ENCODE measurements at places on chromosomes 4 and X.
A peak's percentile ranks its signal among the peaks of the same experiment; 100 is the strongest.

DNA sequence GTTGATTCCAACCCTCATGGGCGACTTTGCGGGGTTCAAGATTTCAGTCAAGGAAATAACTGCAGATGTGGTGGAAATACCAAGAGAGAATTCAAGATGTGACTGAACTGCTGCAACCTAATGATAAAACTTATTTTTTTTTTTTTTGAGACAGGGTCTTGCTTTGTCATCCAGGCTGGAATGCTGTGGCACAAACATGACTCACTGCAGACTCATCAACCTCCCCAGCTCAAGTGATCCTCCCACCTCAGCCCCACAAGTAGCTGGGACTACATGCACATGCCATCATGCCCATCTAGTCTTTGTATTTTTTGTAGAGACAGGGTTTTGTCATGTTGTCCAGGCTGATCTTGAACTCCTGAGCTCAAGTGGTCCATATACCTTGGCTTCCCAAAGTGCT lies 19.5 kb upstream of the WDFY3 start:
- DNase-seq: no peak

- DNase-seq: no peak
Measured at GRCh38 chrX:134551376-134552048, 91.5 kb downstream of the HPRT1 start.

DNA sequence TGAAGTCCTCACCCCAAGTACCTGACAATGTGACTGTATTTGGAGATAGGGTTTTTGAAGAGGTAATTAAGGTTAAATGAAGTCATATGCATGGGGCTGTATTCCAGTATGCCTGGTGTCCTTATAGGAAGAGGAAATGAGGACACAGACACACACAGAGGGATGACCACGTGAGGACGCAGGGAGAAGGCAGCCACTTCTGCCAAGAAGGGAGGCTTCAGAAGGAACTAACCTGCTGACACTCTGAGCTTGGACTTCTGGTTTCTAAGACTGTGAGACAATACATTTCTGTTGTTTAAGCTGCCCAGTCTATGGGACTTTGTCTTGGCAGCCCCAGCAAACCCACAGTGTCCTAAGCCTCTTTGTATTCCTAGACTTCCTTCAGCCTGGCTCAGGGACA lies 3.0 kb upstream of the SLC2A9 start:
- DNase-seq: no peak

DNA sequence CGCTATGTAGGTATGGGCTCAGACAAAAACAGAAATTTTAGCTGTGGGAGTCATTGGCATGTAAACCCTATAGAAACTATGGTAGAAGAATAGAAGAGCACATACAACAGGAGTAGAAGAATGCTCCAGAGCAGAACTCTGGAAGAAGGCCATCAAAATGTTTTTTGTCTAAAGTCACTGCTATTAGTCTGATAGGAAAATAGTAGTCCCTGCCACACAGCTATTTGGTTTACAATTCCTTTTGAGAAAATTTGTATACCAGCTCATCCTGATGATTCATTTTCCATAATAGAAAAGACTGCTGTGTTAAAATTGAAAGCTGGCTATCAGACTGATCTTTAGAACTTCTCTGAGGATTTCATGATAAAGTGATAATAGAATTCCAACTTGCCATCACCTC lies 32.8 kb upstream of the ADAD1 start:
- no peak for DNase-seq

GRCh38 chrX:1661048-1661921 lies 46.4 kb downstream of the ASMT start:
- peak; percentile 82 for DNase-seq

- no peak for DNase-seq
Measured at GRCh38 chr4:183558873-183559272, 54.0 kb downstream of the ING2 start.

- DNase-seq: no peak
Measured at GRCh38 chr4:39721788-39722187, 23.9 kb downstream of the UBE2K start.

- DNase-seq: peak; percentile 44
Measured at GRCh38 chrX:48021026-48021900, 14.5 kb downstream of the SPACA5 start.

Data from activated CD4-positive, CD25-positive, alpha-beta regulatory T cell (primary cell).